Hematopoietic multipotent progenitor cell treated with erythropoietin and hydrocortisone succinate and interleukin-3 and kit ligand, for 6 days (in vitro differentiated cells): ENCODE measurements at places on chromosomes 7 and 10.

DNA sequence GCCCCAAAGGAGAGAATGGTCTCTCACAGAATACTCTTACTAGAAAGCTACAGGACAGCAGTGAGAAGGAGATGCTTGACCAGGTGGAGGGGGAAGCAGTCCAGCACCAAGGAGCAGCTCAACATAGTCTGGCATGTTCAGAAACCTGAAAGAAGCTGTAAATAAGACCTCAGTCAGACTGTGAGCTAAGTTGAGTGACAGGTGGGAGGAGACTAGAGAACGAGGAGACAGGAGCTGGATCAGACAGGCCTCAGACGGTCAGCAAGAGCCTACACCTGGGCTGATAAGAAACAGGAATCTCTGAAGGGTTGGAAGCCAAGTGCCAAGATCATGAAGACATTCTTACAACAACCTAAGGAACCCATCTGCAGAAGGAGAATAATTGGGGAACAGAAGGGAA lies 54.5 kb downstream of the ELMO1 start:
- DNase-seq: no peak

DNA sequence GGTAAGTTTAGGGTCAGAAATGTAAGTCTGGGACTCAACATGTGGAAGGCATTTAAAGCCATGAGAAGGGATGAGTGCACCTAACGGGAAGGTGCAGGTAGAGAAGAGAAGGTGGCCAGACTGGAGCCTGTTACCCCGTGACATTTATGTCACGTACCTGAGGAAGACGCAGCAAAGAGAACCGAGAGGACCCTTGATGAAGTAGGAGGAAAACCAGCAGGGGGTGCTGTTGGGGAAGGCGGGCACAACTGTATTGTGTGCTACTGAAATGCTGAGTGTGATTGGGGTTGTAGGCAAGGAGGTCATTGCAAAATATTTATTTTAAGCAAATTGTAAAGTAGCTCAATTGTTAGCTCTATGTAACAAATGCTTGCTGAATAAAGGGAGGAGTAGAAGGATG lies 338.2 kb upstream of the PRKCQ start:
- DNase-seq: peak; percentile 71

GRCh38 chr10:100999742-101000126 lies at the start of gene LZTS2:
LZTS2 (plus strand) TSS chr10:100999808; CDS start chr10:101002539, 2,731 bp downstream.
- DNase-seq: no peak

DNA sequence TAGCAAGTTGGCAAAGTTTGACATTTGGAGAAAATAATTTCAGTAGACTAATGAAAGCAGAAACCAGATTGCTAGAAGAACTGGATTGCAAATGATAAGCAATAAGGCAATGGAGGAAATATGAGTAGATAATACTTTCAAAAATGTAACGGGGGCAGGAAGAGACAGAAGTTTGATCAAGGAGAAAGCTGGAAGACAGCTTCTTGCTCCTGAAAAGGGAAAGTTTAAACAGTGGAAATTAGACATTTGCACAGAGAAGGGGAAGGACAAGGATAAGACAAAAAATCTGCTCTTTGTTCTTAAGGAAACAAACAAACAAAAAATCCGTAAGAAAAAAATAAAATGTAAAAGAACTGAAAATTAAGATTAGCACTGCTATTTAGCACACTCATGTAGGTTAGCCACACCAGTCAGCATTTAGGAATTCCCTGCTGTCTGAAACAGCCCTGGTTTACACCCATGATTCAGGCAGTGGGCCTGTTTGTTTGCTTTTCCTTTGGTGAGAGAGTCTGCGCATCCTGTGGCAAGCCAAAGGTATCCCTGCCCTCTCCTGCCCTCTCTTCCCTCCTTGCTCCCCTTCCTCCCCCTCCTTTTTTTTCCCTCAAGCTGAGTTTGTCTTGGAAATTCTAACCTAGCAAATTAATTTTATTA lies 104.3 kb upstream of the CAV2 start:
- DNase-seq: no peak

DNA sequence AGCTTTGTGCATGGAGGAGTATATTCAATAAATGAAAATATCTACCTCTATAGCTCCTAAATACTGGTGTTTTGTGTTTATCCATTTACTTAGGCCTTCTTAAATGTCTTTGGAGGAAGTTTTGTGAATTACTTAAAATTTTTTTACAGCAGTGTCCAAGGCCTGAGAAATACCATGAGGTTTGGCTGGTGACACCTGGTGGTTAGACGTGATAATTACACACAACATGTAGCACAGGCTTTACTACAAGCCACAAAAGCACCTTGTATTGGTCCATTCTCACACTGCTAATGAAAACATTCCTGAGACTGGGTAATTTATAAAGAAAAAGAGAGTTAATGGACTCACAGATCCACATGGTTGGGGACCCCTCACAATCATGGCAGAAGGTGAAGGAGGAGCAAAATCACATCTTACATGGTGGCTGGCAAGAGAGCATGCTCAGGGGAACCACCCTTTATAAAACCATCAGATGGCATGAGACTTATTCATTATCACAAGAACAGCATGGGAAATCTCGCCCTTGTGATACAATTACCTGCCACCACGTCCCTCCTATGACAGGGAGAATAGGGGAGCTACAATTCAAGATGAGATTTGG lies 20.6 kb downstream of the HYAL4 start:
- DNase-seq: peak; percentile 78
